ENCODE measurements at places on chromosomes 6 and 20. TPM values are rescaled to one million over a fixed set of nuclear protein-coding genes. Genes with fewer than 3 reads are reported as not detected.

Gene HEY2
- total RNA-seq: 6.6 TPM

Gene PRSS16
- 0.66 TPM for total RNA-seq

Gene MUCL3
- not detected for total RNA-seq

Gene SLC2A10
- total RNA-seq: 24.9 TPM

Gene B4GALT5
- 29.4 TPM for total RNA-seq

Gene STX11
- total RNA-seq: 2.2 TPM

Gene NKX2-4
- not detected for total RNA-seq

Gene COL19A1
- total RNA-seq: 2.3 TPM

Gene HRH3
- total RNA-seq: 1.3 TPM

Gene ALDH5A1
- total RNA-seq: 17.5 TPM

Gene TCF15
- 0.44 TPM for total RNA-seq

Gene HLA-G
- total RNA-seq: not detected

Gene SIRPD
- not detected for total RNA-seq

Data from camera-type eye (tissue), 1 donor.